Stimulated activated CD4-positive, alpha-beta T cell treated with anti-CD3 and anti-CD28 coated beads, Interleukin-4, amount 100 ng/mL, for 4 hours (primary cell): ENCODE measurements at places on chromosomes 12 and 14.

DNA sequence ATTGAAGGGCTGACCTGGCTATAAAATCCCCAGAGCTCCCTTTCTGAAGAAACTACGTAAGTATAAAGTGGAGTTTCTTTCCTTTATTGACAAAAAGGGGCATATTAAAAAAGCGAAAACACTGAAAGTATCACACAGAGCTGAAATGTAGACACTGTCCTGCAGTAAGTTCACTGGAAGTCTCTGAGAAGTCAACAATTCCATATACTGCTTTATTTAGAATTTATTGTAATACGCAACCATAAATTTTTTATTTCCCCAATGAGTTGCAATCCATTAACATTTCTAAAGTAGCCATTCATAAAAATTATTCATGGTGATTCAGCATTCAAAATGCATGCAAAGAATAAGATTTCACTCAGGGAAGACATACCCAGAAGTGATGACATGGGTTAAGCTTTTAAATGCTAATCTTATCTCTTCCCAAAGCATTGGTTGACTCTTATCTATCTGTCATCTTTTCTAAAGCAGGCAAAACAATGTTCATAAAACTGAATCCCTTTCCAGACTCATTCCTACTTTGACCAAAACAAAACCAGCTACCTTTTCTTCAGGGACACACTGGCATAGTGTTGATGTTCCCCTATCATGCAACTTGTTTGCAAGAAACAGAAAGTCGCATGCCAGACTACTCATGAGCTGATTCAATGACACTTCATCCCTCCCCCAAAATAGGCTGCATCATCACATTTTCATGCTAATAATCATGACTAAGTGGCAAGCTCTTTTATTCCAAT is 17.3 kb downstream of the KITLG start:
- DNase-seq = no peak

- DNase-seq = no peak
Observed at GRCh38 chr12:121580959-121581685, at the start of gene KDM2B. Gene KDM2B (minus strand): TSS chr12:121581023. CDS start chr12:121580911, 112 bp downstream.

GRCh38 chr12:90978117-90978770 is 23.3 kb upstream of the CCER1 start:
- no peak for DNase-seq

GRCh38 chr12:82314406-82314892 is 43.7 kb downstream of the CCDC59 start:
- DNase-seq = no peak

DNA sequence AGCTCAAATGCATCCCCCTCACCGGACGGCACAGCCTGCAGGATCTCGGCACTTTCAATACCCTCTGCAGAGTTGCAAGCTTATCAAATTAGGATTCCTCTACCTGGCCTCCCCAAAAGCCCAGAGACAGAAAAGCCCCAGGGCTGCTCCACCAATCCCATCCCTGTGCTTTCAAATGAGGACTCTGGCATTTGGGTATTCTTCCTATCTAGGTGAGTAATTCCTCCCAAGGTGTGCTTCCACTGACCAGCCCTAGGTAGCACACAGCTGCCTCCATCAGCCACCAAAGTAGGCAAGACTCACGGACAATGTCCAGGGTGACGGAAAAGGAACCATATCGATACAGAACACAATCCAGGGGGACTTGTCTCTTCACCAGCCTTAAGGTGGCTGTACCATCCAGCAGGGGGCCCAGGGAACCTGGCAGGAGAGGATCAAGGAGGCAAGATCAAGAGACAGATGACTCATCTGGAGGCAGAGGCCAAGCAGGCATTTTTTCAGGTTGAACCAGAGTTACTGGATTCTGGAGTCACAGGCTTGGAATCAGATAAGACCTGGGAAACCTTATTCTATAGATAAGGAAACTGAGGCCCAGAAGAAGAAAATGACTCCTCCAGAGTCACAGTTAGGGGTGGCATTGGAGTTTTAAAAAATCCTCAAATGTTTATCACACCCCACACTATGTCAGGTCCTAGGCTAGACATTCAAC is 9.9 kb downstream of the PMEL start:
- DNase-seq = peak; percentile 44

- DNase-seq = no peak
Observed at GRCh38 chr12:95993907-95994306, 2.2 kb downstream of the HAL start.

GRCh38 chr12:50918584-50919316 is 33.6 kb upstream of the HIGD1C start:
- no peak for DNase-seq

GRCh38 chr14:102028733-102029132 is 58.1 kb downstream of the HSP90AA1 start:
- DNase-seq = no peak

DNA sequence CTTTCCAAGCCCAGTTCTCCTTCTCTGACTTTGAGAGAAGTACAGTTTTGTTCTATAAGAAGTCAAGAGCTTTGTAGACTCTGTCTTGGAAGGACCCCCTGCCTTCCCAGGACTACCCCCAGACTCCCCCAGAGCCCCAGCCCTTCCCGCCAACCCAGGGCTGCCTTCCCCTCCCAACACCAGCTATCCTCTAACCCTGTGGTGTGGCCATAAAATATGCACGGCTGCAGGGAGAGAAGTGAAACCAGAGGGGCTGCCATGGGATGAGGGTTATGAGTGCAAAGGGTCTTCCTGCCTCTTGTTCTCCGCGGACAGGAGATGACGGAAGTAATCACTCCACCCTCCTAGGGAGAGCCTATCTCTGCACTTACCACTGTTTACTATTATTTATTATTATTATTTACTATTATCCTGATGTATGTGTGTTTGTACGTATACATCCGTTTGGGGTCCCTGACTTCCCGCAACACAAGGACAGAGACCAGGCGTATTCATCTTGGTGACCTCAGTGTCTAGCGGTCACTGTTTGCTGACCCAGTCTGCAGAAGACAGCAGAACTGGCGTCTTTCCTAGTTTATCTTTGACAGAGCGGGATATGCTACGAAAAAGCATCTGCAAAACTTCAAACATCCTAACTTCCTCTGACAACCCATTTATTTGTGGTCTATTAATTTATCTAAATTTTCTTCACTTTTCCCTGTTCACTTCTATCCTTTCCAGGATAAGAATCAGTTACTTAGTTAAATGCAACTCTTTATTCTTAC is 3.5 kb upstream of the SCNN1A start:
- no peak for DNase-seq

DNA sequence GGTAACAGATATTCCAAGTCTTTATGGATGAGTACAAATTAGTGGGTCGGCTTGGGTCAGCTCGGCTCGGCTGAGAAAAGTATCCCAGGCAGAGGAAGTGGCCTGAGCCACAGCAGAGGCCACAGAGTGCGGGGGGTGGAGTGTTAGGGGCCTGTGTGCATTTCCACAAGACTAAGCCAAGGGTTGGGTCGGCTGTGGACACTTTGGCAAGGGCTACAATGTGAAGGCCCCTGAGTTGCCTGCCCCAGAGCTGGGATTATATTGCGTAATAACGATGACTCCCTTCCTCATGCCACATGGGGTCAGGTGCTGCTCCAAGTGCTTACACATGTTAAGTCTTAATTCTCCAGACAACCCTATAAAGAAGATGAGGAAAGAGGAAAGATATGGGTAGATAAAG is 11.4 kb downstream of the EVL start:
- DNase-seq = no peak

GRCh38 chr12:29414368-29414767 is 33.4 kb upstream of the ERGIC2 start:
- no peak for DNase-seq

GRCh38 chr14:51862176-51862796 is 1.9 kb downstream of the GNG2 start:
- no peak for DNase-seq

- DNase-seq = no peak
Observed at GRCh38 chr12:53552361-53553327, 45.4 kb upstream of the NPFF start.

GRCh38 chr14:76793956-76794355 is 18.7 kb downstream of the ANGEL1 start:
- DNase-seq = no peak

GRCh38 chr14:89228921-89229639 is 188.0 kb downstream of the FOXN3 start:
- no peak for DNase-seq

GRCh38 chr12:127339065-127339464 is 927.9 kb upstream of the TMEM132C start:
- DNase-seq = no peak
